ENCODE measurements at places on chromosomes 1 and 21. TPM values are rescaled to one million over a fixed set of nuclear protein-coding genes. Genes with fewer than 3 reads are reported as not detected.

MRPL9 gene
- 124 TPM for polyA plus RNA-seq

GRCh38 chr1:66768965-66769364 lies 16.7 kb downstream of the DYNLT5 start:
- no peak for DNase-seq

DNA sequence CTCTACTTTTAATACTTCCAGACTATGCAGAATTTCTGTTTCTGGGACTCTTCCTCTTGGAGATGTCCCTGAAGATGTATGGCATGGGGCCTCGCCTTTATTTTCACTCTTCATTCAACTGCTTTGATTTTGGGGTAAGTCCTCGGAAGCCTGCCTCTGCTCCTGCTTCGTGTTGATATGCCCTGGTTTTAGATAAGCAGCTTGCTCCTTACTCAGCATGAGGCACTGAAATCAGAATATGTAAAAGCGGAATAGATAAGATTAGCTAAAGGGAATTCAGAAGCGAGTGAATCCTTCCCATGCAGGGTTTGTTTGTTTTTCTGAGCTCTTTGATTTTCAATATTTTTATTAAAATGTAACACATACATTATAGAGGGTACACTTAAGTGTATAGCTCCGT lies 234.7 kb downstream of the CACNA1E start:
- DNase-seq, result no peak

GRCh38 chr1:18938008-18938706 lies 18.3 kb downstream of the IFFO2 start:
- no peak for DNase-seq

GRCh38 chr21:46442938-46443337 lies 15.8 kb upstream of the DIP2A start:
- DNase-seq, result no peak

All from left kidney (tissue), 8 donors.